ENCODE measurements at places on chromosomes 3 and 15. TPM values are rescaled to one million over a fixed set of nuclear protein-coding genes. Genes with fewer than 3 reads are reported as not detected.

DNA sequence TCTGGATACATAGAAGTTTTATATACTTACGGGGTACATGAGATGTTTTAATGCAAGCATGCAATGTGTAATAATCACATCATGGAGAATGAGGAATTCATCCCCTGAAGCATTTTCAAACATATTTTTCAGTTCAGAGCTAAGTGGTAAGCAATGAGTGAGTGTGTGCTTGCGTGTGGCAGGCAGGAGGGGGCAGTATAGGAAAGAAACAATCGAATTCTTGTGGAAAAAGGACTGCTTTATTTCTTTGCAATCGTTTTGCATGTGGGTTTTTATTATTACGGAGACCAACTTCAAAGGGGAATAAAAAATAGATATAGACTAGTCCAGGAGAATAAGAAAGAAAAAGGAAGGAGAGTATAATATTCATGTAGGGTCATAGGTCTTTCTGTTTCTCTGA lies 271.6 kb downstream of the CHL1 start:
- DNase-seq: no peak
- H3K4me1 ChIP-seq: no peaks in the 10 kb centered on the region
- no peak overlapping the region for H3K4me3 ChIP-seq
- no peaks in the 10 kb centered on the region for H3K36me3 ChIP-seq
- H3K27me3 ChIP-seq: no peaks in the 10 kb centered on the region
- no peak overlapping the region for H3K27ac ChIP-seq

GABRB3 gene
- total RNA-seq: 25.7 TPM

- H3K27ac ChIP-seq: no peak overlapping the region
- DNase-seq: no peak
Observed at GRCh38 chr3:188827576-188827975, 344.2 kb upstream of the TPRG1 start.

ANKUB1 gene
- total RNA-seq: not detected

DNAH12 gene
- 0.29 TPM for total RNA-seq

- no peaks in the 10 kb centered on the region for H3K27me3 ChIP-seq
- H3K4me1 ChIP-seq: peaks cover 7% of the 10 kb centered on the region
- no peak overlapping the region for H3K4me3 ChIP-seq
- peaks cover 35% of the 10 kb centered on the region for H3K36me3 ChIP-seq
- H3K27ac ChIP-seq: no peak overlapping the region
Observed at GRCh38 chr15:98920091-98920880, 87.3 kb downstream of the PGPEP1L start.
